Epithelial cell of proximal tubule (primary cell): ENCODE measurements at places on chromosomes 1 and 21. TPM values are rescaled to one million over a fixed set of nuclear protein-coding genes. Genes with fewer than 3 reads are reported as not detected.

TFF3 gene
- total RNA-seq, result 0.29 and 1.0 TPM in 2 replicates

LORICRIN gene
- total RNA-seq, result not detected in 2 replicates

GATAD2B gene
- 6.8 and 10.3 TPM in 2 replicates for total RNA-seq

LCE2D gene
- total RNA-seq, result not detected in 2 replicates

GRCh38 chr1:202343652-202344349 is 2.1 kb upstream of the UBE2T start:
- DNase-seq, result no peak

GRCh38 chr21:36059823-36060158 is 535 bp downstream of the SETD4 start:
- no peak for DNase-seq

DNA sequence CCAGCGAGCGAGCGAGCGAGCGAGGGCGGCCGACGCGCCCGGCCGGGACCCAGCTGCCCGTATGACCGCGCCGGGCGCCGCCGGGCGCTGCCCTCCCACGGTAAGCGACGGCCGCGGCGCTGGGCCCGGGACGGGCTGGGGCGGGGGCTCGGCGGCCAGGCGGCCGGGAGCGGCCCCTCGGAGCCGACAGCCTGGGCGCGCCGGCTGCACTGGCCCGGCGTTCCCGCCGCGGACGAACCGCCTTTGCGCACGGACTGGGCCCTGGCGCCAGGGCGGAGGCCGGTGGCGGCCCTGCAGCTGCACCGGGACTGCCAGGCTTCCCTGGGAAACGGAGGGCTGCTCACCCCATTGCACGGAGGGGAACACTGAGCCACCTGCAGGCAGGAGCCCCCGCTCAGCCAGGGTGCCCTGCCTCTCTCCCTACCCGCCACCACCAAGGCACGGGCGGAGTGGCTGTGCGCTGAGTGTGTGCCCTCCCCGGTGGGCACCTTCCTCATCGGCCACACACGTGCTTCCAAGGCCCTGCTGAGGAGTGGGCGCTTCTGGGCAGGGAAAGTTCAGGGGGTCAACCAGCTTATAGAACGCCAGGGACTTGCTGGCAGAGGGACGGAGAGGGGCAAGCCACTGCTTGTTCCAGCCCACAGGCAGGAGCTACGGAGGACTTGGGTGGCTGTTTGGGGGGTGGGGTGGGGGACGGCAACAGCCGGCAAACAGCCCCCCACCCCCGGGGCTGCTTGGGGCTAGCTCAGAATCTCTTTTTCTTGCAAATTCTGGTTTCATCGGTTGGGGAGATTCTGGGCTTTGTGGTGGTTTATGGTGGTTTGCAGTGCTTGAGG is 532 bp downstream of the CSF1 start:
- no peak for DNase-seq

- no peak for DNase-seq
Measured at GRCh38 chr21:38798481-38798882, 7.2 kb upstream of the ETS2 start.

DNA sequence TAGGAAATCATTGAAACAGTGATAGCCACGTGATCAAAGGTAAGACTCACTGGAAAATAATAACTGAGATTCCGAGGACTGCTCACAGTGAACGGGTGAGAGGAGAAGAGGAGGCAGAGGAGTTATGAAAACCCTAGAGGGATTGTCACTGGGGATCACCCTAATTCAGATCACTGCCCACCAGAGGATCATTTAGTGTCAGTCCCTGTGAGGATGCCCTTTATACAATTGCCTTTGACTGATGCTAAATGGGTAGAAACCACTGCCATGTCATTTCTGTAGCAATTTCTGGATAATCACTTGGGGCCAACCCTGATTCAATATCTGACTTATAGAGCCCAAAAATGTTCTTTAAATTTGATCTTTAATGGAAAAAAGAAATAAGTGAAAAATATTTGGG is 14.1 kb upstream of the VAV3 start:
- DNase-seq, result no peak

DNA sequence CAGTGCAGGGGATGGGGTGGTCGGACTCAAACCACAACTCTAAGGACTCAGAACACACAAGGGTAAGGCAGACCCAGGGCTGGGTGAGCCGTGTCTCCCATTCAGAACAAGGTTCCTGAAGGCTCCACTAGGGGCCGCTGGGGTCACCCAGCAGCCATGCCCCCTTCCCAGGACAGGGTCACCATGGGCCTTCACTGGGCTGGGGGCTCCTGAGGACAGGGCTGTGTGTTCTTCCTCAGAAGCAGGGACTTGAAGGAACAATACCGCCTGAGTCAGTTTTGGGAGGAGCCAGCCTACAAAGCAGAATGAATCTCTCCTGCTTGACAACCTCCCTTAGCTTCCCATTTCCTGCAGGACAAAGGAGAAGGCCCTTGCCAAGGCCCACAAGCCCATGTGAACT is 15.4 kb downstream of the RIMS3 start:
- DNase-seq, result no peak

DNA sequence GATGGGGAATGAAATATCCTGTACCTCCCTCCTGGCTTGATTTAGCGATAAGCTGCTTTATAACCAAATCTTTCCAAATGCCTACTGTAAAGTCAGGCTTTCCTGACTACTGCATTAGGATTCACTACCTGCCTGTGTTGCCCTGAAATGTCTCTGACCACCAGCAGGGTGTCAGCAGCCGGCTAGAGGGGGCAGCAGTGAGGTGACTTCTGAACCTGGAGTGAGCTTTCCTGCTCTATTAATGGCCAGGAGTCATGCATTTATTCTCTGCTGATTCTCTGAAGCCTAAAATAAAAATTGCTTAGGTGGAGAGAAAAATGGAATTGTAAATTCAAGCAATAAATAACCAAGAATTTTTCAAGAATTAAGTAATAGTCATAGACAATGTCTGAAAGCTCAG is 2.5 kb downstream of the BACE2 start:
- no peak for DNase-seq
